Epithelial cell of esophagus (primary cell): ENCODE measurements at places on chromosomes 4 and X.

DNA sequence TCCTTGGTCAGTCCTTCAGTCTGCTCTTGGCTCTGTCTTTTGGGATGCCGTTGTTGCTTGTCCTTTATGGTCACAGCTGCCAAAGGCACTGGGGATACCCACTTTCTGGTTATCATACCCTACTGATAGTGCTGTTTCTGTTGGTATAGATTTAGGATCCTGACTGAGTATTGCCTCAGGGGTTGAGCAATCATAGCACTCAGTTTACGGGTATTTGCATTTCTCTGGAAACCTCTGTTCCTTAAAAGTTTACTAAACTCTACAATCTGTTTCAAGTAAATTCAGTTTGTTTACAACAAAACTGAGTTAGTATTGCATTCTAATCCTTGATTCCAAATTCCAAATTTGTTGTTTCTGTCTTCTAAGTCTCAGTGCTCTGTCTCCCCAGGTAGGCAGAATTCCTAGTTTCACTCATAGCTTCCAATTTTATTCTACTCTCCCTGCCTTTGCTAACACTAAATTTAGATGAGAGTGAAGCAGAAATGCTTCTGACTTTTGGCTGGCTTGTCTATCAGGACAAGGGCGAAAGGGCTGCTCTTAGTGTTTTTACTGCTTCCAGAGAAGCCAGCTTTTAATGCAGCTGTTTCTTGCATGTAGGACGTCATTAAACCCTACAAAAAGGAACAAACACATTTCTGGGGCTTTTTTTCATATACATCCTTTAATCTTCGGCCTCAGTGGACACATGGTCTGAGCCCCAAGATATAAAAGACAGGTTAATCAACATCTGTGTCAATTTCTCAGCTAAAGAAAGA, 17.2 kb upstream of the TET2 start:
- DNase-seq = no peak

DNA sequence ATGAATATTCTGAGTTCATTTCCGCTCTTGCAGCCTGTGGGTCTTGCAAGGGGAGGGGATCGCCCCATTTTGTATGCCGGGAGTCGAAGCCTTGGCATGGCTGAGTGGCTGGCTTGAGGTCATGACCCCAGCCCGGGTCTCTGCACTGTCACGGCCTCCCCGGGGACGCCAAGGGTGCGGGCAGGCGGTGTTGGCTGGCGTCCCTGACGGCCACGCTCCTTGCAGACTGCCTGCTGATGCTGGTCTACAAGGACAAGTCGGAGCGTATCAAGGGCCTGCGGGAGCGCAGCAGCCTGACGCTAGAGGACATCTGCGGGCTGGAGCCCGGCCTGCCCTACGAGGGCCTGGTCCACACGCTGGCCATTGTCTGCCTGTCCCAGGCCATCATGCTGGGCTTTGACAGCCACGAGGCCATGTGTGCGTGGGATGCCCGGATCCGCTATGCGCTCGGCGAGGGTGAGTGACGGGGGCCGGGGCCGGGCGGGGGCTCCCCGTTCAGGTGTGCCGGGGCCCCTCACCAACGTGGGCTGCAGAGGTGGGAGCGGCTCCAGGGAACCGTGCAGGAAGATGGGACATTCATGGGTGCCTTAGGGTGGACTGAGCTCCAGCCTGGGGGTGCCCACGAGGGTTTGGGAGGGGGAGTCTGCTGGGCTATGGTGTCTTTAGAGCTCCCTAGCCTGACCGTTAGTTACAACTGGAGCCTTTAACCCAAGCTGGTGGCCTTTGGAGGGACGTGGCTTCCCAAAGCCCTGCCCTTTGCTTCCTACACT, 10.3 kb downstream of the DOK7 start:
- peak; percentile 47 for DNase-seq

DNA sequence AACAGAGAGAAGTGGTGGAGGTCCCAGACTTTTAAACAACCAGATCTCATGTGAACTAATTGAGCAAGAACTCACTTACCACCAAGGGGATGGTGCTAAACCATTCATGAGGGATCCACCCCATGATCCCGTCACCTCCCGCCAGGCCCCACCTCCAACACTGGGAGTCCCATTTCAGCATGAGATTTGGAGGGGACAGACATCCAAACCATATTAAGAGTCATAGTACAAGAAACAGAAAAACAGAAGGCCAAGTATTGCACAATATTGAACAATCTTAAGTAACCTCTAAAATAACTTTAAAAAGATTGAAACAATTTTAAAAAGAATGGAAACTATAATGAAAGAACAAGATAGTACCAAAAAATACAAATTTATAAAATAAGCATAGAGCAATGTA, 110.0 kb downstream of the CBR4 start:
- DNase-seq = no peak

GRCh38 chr4:77044461-77045150, 31.2 kb downstream of the CCNI start:
- DNase-seq = peak; percentile 38

- no peak for DNase-seq
Observed at GRCh38 chr4:7201420-7202305, 9.3 kb downstream of the SORCS2 start.

DNA sequence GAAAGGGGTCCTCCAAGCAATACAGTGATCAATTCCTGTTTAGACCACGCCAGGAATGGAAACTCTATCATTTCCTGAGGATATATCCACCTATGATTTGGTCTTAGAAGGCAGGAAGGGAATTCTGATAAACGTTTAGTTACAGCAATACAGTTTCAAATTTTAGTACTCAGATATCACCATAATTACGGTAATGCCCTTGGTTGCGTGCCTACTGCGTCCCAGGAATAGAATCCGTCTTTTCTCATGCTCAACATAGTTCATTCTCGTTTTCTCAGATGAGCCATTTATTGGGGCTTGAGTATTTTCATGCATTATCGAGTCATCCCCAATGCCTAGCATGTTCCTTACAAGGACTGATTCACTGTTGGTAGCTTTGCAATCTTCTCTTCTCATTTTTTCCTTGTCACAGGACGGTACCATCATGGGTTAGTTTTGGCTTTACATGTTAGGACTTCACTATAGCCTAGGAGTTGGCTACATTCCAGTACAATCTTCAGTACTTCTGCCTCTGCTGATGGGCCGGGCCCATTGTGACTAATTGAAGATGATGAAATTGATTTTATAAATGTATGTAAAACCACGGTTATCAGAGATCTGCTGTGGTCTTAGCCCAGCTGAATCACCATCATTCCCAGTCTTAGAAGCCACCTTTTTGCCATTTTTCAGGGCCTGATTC, 4.4 kb upstream of the PRKX start:
- DNase-seq = peak; percentile 89

- DNase-seq = peak; percentile 20
Observed at GRCh38 chr4:174429701-174430410, 92.4 kb downstream of the HPGD start.

DNA sequence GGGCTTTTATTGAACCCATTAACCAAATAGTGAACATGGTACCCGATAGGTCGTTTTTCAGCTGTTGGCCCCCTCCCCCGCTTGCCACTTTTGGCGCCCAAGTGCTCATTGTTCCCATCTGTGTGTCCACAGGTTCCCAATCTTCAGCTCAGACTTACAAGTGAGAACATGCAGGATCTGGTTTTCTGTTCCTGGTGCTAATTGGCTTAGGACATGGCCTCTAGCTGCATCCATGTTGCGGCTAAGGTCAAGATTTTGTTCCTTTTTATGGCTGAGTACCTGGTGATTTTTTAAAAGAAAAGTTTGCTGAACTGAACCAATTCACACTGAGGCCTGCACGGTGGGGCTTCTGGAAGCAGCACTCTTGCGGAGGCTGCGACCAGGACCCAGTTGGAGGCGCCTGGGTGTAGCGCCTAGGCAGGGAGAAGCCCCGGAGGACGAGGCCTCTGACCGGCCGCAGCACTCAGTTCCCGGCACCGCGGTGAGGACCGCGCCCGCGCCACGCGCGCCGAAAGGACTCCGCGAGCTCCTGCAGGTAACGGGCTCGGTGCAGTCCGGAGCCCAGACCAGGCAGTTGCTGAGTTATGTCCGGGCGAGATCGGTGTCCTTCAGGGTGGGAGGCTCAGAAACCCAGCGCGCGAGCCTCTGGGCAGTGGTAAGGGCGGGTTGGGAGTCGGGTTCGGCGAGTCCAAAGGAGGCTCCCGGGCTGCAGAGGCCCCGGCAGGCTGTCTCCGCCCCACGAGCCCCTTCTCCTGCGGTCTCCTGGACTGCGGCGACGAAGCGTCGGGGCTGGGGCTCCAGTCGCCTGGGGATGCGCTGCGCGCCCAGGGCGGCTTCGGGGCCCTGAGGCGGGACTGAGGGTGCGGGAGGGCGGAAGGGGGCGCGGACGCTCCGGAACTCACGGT, 15.8 kb upstream of the SLC25A4 start:
- peak; percentile 21 for DNase-seq

GRCh38 chr4:81648576-81649275, 177.0 kb upstream of the RASGEF1B start:
- DNase-seq = no peak

DNA sequence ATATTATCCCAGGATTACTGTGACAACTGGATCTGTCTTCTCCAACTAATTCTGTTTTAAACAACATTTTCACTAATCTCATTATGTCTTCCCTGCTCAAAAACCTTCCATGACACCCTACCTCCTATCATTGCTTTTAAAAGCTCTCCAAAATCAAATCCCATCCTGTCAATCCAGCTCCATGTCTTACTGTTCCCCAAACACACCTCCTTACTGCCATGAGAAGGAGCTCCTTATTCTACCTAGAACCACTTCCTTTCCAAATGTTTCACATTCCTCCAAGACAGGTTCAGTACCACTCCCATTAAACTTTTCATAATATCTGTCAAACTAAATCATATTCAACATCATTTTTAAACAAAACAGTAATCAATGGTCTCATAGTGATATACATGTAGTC, 66.9 kb upstream of the WDR17 start:
- peak; percentile 61 for DNase-seq

DNA sequence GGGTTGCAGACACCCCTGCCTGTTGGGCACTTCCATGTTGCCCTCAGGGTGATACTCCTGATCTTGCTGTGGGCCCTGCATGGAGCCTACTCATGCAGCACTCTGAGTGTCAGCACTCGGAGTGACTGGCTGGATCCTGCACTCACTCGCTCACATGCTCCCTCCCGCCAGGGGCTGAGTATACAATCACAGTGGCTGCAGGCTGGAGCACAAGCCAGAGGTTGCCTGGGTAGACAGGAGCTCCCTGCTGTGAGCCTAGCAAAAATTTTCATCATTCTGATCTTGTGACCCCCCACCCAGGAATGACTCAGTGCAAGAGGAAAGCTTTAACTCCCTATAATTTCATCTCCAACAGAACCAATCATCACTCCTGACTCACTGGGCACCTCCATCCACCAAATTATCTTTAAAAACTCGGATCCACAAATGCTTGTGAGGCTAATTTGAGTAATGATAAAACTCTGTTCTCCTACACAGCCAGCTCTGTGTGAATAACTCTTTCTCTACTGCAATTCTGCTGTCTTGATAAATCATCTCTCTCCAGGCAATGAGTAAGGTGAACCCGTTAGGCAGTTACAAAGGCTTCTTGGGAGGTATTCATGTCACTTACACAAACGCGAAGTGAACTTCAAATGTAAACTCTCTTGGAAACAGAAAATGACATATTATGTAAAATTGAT, 1180.8 kb upstream of the PABPC4L start:
- no peak for DNase-seq

DNA sequence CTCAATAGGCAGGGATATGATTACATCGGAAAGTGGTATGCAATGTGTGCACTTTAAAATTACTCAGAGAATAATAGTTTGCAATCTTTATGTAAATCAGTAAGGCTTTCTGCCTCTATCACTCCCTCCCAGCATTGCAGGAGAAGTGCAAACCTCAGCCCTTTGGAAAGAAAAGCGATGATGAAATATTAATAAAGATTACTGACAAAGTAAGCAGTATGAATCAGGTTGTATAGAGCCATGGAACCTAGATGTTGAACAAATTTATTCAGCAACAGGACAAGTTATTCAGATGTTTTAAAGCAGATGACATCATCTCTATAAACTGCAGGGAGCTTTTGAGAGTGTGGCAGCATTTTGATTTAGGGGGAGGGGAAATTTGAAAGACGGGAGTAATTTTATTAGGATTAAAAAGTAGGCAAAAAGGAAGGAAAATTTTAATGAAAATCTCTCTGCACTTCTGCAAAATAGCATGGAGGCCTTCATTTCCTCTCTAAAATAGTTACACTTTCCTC, 631.7 kb upstream of the GRIA3 start:
- peak; percentile 41 for DNase-seq

- DNase-seq = peak; percentile 85
Observed at GRCh38 chrX:23373129-23373804, 38.6 kb downstream of the PTCHD1 start.

DNA sequence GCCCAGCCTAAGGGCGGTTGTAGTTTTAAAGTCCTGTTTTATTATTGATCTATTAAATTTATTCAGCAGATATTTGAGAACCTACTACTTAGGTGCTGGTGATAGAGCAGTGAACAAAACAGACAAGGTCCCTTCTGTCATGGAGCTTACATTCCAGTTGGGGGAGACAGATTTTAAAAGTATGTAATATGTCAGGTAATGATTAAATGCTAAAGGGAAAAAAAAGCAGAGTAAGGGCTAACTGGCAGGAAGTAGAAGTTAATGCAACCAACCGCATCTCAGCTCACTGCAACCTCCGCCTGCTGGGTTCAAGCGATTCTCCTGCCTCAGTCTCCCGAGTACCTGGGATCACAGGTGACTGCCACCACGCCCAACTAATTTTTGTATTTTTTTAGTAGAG, 7.8 kb upstream of the MCUB start:
- no peak for DNase-seq

DNA sequence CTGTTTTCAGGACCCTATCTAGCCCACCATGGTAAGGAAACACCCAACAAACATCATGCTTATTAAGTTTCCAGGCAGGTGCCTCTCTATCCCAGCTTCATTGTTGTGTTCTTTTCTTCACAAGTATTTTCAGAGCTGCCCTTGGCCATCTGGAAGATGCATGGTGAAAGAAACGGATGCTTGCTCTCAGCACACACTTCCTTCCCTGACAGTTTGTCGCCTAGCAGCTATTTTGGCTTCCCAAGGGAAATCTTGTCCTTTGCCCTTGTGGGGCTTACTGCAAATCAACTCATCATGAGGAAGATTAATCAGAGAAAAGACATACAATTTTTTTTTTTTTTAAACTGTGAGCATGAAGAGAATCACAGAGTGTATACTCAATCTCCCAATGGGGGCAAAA, 128.8 kb downstream of the ASMT start:
- no peak for DNase-seq

DNA sequence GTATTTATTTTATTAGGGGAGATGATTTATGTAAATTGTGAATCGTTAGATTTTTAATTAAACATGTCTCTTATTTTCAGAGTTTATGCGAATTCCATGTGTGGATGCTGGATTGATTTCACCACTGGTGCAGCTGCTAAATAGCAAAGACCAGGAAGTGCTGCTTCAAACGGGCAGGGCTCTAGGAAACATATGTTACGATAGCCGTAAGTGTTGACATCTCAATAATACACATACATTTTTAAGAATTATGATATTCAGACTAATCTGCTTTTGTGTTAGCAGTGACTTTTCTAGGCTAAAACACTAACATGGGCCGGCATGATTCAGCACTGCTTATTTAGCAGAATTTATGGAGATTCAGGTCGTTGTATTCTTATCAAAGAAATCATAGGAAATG, 91.2 kb downstream of the RAP1GDS1 start:
- no peak for DNase-seq

- no peak for DNase-seq
Observed at GRCh38 chr4:152097371-152097770, 336.6 kb upstream of the GATB start.

- DNase-seq = no peak
Observed at GRCh38 chr4:94588896-94589693, 137.4 kb downstream of the PDLIM5 start.
